ENCODE measurements at places on chromosomes 7 and 10.

- DNase-seq, result no peak
Observed at GRCh38 chr10:88042160-88043100, 179.0 kb downstream of the PTEN start.

DNA sequence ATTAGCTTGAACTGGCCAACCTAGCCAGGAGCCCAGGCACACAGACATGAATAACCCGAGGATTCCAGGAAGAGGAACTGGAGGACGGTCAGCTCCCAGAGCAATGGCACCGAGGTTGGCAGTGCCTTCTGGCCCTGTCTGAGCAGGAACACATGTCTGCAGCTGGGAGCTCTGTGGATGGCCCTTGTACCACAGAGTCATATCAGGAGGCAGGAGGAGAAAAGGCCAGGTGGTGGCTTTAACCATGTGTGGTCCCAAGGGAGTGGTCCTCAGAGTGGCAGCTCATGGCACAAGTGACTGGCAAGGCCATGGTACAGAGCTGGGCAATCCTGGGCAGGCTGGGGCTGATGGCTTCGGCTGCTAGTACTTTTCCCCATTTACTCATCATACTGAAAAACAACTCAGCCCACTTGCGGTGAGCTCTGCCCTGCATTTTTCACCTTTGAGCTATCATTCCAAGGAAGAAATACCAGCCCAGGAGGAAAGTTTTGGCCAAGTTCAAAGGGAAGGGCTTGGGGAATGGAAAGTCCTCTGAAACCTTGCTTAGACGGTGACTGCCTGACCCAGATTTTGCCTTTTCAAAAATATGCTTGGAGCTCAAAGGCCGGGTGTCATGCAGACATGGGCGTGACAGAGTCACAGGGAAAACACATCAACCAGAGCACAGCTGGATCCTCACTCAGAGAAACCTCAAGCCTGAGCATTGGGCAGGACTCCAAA lies 25.7 kb upstream of the LOXL4 start:
- DNase-seq, result no peak

- peak; percentile 16 for DNase-seq
Observed at GRCh38 chr10:67763499-67764011, 67.6 kb upstream of the CTNNA3 start.

DNA sequence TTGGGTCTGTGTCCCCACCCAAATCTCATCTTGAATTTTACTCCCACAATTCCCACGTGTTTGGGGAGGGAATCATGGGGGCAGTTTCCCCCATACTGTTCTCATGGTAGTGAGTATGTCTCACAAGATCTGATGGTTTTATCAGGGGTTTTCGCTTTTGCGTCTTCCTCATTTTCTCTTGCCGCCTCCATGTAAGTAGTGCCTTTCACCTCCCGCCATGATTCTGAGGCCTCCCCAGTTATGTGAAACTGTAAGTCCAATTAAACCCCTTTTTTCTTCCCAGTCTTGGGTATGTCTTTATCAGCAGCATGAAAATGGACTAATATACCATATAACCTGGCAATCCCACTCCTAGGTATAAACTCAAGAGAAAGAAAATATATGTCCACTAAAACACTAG lies 25.9 kb upstream of the SP4 start:
- no peak for DNase-seq

DNA sequence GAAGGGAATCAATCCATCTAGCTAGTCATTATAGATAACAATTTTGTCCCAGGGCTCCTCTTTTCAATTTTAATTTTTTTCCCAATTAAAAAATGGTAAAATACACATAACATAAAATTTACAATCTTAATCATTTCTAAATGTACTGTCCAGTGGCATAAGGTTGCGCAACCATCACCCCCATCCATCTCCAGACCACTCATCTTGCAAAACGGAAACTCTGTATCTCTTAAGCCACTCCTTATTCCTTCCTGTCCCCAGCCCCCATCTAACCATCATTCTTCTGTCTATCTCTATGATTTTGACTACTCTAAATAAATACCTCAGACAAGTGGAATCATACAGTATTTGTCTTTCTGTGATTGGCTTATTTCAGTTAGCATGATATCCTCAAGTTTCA lies 46.1 kb upstream of the RAB18 start:
- no peak for DNase-seq

- DNase-seq, result no peak
Observed at GRCh38 chr10:124267231-124267885, 151.4 kb downstream of the OAT start.

GRCh38 chr10:50574931-50575330 lies 48.8 kb downstream of the SGMS1 start:
- DNase-seq, result no peak

DNA sequence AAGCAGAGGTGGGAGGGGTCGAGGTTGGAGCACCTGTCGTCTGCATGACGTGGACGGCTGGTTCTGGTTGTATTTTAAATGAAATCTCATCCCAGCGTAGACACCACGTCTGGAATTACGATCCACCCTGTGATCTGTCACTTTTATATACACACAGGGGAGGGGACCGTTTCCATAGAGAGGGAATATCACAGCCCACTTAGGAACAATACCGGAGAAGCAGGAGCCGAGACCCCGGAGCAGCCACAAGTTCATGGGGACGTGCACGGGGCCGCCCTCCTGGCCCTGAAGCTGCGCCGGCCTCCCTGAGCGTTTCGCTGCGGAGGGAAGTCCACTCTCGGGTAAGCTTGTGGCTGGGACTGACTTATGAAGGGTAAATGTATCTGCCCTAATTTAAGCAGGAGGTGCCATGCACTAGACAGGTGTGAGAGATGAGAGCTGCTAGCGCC lies at the start of gene UCN3:
UCN3 (plus strand) TSS at position 77 of the 449 bp plus-strand sequence. CDS start 8,755 bp downstream, outside the sequence.
- DNase-seq, result no peak

- DNase-seq, result no peak
Observed at GRCh38 chr10:101840741-101841453, 2.7 kb downstream of the KCNIP2 start.

DNA sequence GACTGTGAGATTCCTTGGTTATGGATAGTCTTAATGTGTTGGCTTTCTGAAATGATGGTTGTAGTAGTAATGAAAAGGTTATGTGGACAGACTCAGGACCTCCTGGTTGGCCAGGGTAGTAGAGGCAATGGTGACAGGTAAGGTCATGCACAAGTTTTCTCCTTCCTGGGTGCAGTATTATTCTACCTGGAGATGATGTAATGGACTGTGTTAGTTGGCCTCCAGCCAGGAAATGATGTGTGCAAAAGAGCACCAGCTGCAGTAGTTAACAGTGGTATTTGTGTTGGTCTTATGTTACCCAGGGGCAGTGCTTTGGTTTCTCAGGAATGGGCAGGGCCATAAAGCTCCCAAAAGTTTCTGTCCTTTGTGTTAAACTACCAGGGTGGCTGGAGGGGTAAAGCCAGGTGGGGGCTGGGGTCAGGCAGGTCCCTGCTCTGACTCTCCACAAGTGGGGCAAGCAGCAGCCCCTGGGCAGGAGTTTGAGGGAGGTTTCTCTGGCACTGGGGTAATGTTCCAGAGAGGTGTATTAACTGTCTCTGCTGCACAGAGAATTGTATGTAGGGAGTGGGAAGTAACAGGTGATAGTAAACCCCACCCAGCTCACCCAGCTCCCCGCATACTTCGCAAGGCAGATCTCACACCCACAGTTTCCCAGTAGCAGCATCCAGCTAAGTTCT lies 36.3 kb downstream of the GPR22 start:
- no peak for DNase-seq

GRCh38 chr7:116843378-116843777 lies 19.0 kb upstream of the CAPZA2 start:
- no peak for DNase-seq

GRCh38 chr10:92492748-92493240 lies 81.1 kb downstream of the IDE start:
- DNase-seq, result no peak

GRCh38 chr7:111682588-111683340 lies 120.5 kb upstream of the IMMP2L start:
- no peak for DNase-seq

DNA sequence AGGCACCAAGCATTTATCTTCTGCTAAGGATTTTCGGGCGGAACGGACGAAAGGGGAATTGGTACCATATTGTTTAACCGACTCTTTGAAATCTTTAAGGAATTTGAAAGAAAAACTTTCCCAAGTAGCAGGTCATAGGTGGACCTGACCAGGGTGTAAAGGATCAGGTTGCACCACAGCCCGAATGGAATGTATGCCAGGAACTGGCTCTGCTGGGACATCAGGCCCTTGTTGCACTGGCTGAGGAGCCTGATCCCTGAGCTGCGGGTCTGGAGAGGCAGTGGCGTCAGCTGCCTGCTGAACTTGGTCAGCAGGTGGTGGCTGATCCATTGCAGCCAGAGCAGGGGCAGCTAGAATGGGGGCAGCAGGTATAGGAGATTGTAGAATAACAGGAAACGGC lies 41.4 kb upstream of the AKR1C2 start:
- DNase-seq, result no peak

DNA sequence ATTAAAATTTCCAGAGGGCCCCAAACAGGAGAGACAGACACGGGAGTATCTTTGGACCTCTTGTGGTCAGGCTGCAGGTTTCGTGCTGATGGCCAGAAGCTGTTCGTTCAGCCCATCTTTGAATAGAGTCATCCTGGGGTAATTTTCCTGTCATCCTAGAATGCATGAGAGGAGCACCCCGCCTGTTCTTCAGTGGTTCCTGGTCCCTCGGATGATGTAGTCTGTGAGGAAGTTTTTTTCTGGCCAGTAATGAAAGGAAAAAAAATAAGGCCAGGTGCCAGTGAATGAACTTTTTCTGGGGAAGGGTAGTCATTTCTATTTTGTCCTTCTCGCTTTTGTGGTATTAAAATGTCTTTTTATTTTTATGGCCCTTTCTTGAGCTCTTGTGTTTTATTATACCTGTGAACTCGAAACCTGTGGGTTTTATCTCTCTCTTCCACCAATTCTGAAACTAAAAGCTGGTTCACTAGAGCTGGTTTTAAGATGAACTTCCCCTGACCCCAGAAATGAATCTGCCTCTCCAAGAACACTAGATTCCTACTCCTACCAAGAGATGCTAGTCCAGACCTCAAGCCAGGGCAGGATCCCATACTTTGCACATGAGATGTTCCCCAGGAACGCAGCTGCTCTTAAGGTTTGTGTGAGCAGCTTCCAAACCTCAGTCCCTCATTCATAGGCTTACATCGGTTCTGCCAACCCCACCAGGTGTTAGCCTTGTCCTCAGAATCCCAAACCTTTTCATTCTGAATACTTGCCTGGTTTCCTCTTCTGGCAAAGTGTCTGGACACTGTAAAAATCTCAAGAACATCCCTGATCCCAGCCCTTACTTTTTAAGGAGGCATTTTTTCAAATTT lies 15.4 kb upstream of the MEST start:
- no peak for DNase-seq

- DNase-seq, result no peak
Observed at GRCh38 chr10:1604246-1604645, 133.1 kb downstream of the ADARB2 start.

GRCh38 chr10:102394079-102394800 lies 1.3 kb upstream of the NFKB2 start:
- DNase-seq, result peak; percentile 50

DNA sequence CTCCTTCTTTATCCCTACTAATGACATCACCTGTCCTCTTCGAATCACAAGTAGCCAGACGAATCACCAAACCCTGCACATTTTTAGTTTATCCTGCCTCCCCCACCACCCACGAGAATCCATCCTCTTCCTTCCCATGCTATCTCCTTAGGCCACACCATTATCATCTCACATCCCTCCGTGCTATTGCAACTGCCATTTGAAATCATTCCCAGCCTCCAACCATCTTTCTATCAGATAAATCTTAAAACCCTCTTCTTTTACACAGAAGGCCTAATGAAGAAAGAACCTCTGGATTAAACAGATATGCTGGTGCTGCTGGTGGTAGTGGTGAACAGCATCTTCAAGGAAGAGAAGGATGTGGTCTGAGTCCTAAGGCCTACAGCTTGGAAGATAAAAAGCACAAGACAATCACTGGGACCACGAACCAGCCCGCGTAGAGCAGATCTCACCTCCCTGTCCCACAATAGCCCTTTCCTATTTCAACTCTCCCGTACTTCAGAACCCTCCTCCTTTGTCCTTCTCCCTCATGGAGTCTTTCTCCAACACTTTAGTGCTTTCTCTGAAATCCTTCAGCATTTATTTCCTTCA lies 403.1 kb downstream of the SFMBT2 start:
- DNase-seq, result no peak

GRCh38 chr10:121292321-121292720 lies 305.9 kb downstream of the FGFR2 start:
- DNase-seq, result no peak

GRCh38 chr7:99557196-99557607 lies 1.2 kb upstream of the ZNF655 start:
- DNase-seq, result no peak

DNA sequence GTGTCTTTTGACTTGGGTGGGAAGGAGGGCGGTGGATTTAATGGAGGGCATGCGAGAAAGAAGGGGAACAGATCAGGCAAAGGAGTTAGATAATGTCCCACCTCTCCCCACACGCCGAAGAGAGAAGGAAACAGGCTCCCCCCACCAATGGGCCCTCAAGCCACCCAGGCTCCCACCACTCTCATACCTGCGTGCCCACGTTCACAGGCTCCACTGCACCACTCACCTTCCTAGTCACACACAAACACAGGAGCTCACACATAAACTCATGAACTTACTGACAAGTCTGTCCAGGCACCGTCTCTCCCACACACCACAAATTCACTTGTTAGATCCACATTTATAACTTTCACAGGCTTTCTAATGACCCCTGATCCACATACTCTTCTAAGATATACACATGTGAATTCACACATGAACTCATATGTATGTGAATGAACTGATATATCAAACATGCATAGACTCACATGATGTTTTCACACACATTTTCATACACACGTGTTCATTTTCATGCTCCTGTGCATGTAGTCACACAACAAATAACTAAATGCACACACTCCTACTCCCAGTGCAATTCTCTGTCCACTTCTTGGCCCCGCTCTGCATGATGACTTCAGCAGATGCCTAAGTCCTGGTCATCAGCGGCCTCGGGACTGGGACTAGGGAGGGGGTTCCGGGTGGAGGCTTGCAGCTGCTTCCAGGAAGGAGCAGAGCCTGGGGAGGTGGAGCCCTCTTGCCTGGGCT lies 1.5 kb downstream of the LZTS2 start:
- DNase-seq, result peak; percentile 68

- DNase-seq, result no peak
Observed at GRCh38 chr7:128422842-128423241, 13.1 kb upstream of the IMPDH1 start.

- DNase-seq, result no peak
Observed at GRCh38 chr7:35019179-35019729, 18.0 kb downstream of the DPY19L1 start.
